Stimulated activated CD8-positive, alpha-beta memory T cell treated with anti-CD3 and anti-CD28 coated beads, Interleukin-4, amount 100 ng/mL, for 4 hours (primary cell): ENCODE measurements at places on chromosomes 4 and X.

- no peak for DNase-seq
These were observed 59.0 kb downstream of the ZNF827 start for GRCh38 chr4:145879598-145879997.

GRCh38 chrX:22366906-22367305, 94.2 kb downstream of the CBLL2 start:
- no peak for DNase-seq

- DNase-seq = no peak
These were observed 116.1 kb upstream of the ARHGAP24 start for GRCh38 chr4:85358831-85359230.

DNA sequence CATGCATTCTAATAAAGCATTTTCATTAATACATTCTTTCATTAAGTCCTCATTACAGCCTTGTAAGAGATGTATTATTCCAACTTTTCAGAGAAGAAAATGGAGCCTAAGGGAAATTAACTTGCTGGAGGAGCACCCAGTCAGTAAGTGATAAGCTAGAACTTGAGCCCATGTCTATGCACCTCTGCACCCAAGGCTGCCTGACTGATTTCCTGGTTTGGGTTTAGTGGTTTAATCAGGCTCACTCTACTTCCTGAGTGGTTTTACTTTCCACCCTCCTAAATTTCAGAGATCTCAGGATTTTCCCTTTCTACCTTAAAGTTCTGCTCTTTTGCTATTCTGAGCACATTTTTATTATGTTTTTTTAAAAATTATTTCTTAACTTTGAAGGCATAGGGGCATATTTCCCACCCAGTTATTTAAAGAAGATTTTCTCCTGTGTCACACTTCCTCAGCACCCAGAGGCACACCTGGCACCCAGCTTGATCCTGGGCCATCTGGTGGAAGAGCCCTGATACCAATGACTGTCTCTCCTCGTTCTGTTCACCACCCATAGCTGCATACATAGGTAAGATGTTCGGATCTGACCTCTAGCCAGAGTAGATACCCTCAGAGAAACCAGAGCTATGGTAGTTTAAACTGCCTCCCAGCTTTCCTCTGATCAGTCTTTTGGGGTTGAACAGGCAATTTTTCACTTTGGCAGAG, 10.4 kb downstream of the CORIN start:
- no peak for DNase-seq

DNA sequence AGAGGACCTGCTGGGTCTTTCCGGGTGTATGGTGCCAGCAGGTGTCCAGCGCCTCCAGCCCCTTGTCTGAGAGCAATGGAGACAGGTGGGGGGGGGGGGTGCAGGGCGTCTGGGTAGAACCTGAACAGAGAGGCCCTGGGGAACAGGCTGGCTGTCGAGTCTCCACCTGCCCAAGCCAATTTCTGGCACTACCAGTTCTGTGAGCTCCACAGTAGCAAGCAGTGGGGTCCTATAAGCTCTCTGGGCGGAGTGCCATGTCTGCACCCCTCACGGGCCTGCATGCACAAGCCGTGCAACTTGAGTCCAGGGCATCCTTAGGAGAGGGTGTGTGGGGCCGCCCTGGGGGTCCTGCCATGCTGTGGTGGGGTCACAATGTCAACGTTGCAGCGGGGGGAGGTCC, 10.1 kb upstream of the FGFR3 start:
- no peak for DNase-seq

DNA sequence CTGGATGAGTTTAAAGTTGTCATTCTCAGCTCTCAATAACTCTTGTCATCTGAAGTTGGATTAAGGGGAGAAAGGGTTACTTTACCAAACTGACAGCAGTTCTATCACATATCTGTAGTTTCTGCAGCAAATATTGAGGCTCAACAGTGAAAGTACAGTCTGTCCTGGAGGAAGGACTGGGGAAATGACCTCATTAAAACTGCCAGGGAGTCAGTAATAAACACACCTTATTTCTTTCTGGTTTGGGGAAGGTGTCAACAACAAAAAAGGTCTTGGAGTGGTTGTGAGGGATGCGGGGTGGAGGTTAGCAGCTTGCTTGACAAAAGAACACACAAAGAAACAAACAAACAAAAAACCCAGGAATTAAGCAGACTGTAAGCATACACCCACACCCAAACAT, 1418.0 kb downstream of the STIM2 start:
- no peak for DNase-seq

GRCh38 chr4:6042293-6043063, 24.2 kb upstream of the C4orf50 start:
- DNase-seq = no peak

GRCh38 chr4:151204925-151205524, 71.9 kb upstream of the PRSS48 start:
- DNase-seq = no peak

DNA sequence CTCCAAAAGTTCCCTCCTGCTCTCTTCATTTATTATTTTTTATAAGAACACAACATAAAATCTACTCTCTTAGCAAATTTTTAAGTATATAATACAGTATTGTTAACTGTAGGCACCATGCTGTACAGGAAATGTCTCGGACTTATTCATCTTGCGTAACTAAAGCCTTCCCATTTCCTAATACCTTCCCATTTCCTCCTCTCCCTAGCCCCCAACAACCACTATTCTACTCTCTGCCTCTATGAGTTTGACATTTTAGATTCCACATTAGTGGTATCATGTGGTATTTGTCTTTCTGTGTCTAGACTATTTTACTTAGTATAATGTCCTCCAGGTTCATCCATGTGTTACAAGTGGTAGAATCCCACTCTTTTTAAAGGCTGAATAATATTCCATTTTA, 15.8 kb upstream of the SYTL4 start:
- DNase-seq = no peak

- no peak for DNase-seq
These were observed 383 bp upstream of the TBC1D19 start for GRCh38 chr4:26583538-26583864.

GRCh38 chrX:148576396-148576795, 76.0 kb downstream of the AFF2 start:
- no peak for DNase-seq

DNA sequence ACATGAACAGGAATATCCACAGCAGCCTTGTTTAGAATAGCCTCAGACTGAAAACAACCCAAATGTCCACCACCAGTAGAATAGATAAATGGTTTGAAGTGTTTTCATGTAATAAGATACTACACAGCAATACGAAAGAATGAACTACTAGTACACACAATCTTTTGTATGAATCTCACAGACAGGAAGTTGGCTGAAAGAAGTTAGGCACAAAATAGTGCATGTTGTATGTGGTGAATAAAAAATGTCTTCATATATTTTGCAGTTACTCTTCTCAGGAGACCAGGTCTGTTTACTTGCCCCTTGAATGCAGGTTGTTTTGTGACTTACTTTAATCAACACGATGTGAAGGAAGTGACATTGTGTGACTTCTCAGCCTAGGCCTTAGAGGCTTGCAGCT, 75.9 kb upstream of the LEF1 start:
- no peak for DNase-seq

DNA sequence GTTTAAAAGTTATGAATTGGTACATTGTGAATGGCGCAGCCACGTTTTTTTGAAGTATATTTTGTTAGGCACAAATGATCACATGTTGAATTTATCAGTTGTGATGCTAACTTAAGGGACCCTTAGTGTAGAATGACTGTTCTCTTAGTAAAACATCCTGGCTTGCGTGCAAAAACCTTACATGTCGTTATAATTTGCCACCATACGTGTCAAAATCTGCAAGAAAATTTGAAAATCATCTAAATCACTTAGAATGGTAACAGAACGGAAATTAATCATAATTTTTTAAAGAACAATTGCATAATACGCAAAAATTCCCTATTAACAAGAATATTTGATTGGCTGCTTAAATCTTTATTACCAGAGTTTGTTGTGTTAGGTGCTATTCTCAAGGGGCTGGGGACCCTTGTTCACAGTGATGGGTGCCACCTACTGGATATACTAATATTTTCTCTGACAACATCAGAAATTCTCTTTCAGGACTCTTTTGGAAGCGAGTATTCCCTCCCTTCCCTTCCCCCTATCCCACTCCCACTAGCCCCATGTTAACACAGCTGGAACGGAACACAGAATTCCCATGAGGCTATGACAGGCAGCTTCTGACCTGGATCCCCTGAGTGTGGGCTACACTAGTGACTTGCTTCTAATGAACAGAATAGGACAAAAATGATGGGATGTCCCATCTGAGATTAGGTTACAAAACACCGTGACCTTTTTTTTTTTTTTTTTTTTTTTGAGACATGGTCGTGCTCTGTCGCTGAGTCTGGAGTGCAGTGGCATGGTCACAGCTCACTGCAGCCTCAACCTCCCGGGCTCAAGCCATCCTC, 71.8 kb downstream of the SUPT20HL2 start:
- DNase-seq = no peak

GRCh38 chrX:109373468-109373867, 108.4 kb downstream of the GUCY2F start:
- DNase-seq = no peak

GRCh38 chr4:177239878-177240277, 69.8 kb upstream of the NEIL3 start:
- no peak for DNase-seq

GRCh38 chr4:38292529-38292928, 332.3 kb downstream of the PTTG2 start:
- DNase-seq = no peak

GRCh38 chrX:97155816-97156215, 272.1 kb downstream of the RPA4 start:
- DNase-seq = no peak

GRCh38 chr4:77742054-77742453, 77.1 kb downstream of the CNOT6L start:
- no peak for DNase-seq

GRCh38 chr4:4862665-4863482, 3.4 kb downstream of the MSX1 start:
- DNase-seq = no peak

DNA sequence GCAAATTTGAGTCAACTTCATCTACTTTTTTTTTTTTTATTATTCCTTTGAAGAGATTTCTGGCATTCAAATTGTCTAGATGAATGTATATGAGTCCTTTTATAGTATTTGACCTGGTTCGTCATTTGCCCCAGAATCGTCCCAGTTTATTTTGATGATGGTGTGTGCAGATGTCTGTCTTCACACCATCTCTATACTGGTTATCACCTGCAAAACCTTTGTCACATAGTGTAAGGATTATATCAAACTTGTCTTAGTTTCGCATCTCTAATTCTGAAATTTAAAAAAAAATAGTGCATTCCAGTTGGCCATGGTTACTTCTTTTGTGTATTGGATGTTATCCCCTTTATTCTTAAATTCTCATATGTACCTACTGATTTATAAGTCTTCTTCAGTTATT, 70.5 kb upstream of the CD99 start:
- no peak for DNase-seq

- DNase-seq = no peak
These were observed 580.6 kb downstream of the EPHA5 start for GRCh38 chr4:65089666-65090065.

- no peak for DNase-seq
These were observed 1069.5 kb downstream of the FAM133A start for GRCh38 chrX:94743478-94743877.

- DNase-seq = no peak
These were observed 61.8 kb downstream of the CPE start for GRCh38 chr4:165440415-165441158.

GRCh38 chrX:147981038-147981752, at the start of gene FMR1NB:
TSS of gene FMR1NB (plus strand) at chrX:147981337. CDS start at chrX:147981403, 66 bp downstream.
- DNase-seq = no peak

DNA sequence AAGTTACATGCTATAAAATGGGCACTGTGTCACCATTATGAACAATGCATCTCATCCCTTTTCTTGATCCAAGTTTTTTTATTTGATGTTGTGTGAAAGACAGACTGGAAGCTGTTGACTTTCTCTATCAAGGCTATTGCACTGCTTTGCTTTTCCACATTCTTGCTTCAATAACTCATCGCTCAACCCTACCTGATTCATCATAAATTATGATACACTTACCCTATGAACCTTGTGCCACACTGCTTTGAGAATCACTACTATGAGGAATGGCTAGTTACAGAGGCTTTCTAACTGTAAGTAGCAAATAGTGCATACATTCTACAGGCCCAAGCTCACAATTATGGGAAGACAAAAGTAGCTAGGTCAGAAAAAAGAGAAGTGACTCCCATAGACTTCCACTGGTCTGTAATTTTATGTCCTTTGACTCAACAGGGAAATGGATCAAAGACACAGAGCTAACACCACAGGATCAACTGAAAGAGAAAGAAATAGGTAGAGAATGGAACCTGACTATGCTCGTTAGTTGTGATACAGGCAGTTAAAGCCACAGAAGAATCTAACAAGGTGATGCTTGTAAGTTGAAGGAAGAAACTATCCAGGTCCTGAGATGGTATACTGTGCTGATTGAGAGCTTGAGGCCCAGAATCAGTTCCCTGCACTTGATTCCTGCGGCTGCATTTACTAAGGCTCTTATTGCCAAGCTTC, 163.5 kb downstream of the PPP3CA start:
- DNase-seq = no peak

GRCh38 chrX:70960730-70961129, 29.8 kb upstream of the SLC7A3 start:
- DNase-seq = no peak

GRCh38 chr4:86531440-86531839, 62.7 kb upstream of the PTPN13 start:
- no peak for DNase-seq

DNA sequence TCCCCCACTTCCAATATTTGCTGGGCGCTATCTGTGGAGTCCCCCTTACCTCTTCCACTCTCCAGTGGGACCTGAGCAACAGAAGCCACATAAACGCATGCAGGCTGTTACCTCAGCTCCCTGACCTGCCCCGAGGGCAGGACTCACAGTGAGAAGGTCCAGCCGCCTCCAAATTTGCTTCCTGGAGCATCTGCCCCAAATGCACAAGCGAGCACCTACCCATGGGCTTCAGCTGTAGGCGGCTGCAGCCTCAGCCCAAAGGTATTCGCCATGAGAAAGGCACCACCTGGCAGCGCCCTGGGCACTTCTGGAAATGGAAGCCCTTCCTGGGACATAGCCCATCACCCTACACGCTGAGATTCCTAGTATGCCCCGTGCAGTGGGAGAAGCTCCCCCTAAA, 23.4 kb downstream of the SPACA5 start:
- no peak for DNase-seq

DNA sequence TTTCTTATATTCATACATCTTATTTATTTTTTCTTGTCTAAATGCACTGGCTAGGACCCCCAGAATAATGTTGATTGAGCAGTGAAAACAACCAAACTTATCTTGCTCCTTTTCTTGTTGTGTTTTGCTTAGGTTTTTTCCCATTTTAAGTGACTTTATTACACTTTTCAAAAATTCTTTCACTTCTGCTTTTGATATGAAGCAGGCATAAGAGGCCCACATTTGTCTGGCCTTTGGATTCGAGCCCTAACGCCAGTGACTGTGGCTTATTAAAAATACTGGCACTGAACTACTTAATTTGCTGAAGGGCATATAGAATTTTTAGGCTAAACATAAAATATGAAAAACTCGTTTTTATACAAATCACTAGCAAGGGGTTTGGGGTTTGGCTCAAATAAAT, 197.0 kb downstream of the ASB9 start:
- no peak for DNase-seq

- DNase-seq = no peak
These were observed 43.3 kb downstream of the TMEM165 start for GRCh38 chr4:55439023-55439422.

- peak; percentile 16 for DNase-seq
These were observed 441.9 kb downstream of the INPP4B start for GRCh38 chr4:142404191-142404611.
